ENCODE measurements at places on chromosomes 2 and 18.

DNA sequence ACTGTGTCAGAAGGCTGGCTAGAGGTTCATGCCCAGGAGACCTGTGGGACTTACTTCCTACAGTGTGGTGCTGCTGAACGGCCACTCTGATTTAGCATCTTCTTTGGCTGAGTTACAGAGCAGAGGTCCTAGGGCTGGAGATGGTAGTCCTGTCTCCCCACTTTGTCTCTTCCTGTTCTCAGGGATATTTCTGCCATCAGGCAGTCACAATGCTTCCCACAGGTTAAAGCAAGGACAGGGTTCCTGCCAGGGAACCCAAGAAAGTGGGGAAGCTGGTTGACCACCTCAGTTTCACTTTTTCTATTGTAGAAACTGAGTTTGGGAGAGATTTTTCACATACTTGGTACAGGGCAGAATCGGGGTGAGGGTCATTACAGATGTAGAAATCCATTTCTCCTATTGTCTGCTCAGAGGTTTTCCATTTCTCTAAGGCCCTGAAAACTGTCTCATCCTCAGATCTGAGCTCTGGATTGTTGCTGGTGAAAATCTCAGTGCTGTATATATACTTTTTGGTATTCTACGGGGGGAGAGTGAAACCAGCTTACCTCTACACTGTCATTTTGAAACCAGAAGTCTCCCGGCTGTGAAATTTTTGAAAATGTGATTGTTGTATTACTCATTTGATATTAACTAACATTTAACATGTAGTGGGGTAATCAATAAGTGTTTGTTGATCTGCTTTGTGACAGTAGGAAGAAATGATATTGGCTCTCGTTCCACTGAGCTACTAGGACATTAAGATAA is 37.0 kb upstream of the MEP1B start:
- DNase-seq, result no peak

GRCh38 chr2:3323360-3324035 is 54.1 kb downstream of the EIPR1 start:
- no peak for DNase-seq

- peak; percentile 57 for DNase-seq
Measured at GRCh38 chr2:28445448-28446258, 50.2 kb upstream of the PLB1 start.

GRCh38 chr2:237485304-237485703 is 1.7 kb upstream of the MLPH start:
- DNase-seq, result no peak

DNA sequence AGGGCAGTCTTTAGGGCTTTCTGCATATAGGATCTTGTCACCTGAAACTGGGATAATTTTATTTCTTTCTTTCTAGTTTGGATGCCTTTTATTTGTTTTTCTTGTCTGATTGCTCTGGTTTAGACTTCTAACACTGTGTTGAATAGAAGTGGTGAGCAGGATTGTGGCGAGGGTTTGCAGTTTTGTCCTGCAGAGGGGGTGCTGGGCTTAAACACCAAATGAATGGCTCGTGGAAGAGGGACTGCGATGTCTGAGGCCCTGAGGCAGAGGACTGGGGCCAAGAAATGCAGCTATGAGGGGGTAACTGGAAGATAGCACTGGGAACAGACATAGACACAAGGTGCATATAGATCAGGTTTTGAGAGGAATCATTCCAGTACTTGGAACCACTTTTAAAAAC is 20.5 kb downstream of the UBE2F start:
- no peak for DNase-seq

- DNase-seq, result no peak
Measured at GRCh38 chr2:100146657-100146960, 4.2 kb upstream of the AFF3 start.

DNA sequence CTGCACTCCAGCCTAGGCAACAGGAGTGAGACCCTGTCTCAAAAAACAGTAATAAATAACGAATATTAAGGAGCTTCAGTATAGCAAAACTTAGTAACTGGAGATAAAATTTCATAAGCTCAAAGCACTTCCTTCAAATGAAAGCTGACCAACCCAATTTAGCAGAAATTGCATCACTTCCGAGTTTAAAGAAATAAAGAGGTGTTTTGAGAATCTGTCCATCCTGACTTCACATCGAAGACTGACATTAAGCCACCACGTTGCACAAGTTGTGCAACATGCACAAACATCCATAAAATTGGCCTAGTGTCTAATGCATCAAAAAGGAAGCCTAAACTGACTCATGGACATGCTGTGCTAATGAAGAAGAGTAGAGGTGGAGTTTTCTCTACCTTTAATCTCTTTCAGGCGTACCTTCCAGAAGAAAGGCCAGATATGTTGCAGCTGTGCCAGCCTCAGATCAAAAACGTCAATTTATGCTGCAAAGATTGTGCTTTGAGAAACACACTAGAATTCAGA is 7.7 kb upstream of the DSG3 start:
- no peak for DNase-seq

DNA sequence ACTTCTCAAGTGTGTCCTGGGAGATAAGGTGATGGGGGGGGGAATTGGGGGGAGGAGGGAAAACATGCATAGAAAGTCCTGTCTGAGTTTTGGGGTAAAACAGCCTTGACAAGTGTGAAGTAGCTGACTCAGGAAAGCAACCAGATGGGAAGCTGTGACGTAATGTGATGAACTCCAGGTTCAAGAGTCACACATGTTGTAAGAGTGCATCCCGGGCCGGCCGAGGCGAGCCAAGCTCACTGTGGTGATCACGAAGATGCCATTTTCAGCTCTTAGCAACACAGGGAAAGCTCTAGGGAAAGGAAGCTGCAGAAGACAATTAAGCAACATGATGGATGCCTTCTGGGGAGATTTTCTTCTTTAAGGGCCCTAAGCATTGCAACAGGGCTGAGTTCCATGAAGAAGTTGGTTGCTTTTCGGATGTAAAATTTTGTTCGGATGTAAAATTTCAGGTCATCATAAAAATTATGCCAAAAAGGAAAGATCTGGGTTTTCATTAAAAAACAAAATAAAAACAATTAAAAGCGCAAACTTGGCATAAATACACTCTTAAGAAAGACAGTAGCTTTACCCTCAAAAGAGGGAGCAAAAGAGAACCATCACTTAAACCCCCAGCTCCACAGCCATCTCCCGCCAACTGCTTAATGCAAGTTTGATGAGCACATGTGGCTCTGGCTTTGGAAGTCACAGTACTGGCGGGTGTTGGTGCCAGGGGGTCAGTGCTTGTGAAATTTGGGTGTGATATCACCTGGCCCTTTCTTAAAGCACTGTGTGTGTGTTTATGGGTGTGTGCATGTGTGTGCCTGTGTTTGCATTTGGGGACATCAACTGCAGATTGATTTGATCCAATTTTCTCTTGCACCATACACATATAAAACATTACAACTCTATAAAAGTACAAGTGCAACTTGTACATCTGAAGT is 19.1 kb downstream of the SERTAD2 start:
- DNase-seq, result no peak

GRCh38 chr18:9101730-9102507 is 580 bp upstream of the NDUFV2 start:
- DNase-seq, result no peak

- DNase-seq, result no peak
Measured at GRCh38 chr2:17573085-17573803, 32.7 kb downstream of the VSNL1 start.

GRCh38 chr2:226327830-226328229 is 471.8 kb downstream of the IRS1 start:
- no peak for DNase-seq

DNA sequence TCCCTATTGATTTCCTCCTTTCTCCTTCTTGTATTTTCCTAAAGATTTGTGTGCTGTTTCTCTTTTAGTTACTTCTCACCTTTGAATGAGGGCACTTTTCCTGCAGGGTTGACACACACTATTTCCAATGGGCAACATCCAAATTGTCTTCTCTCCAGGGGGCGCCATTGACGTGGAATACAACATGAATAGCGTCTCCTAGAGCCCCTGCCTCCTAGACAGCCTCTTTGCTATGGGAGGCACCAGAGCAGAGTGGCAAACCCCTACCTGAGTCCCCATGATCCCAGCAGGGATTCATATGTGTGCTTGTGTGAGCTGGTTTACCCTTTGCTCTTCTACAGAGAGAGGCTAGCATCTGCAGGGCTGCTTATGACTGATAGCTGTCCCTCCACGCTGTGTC is 61.3 kb upstream of the ITSN2 start:
- peak; percentile 25 for DNase-seq

GRCh38 chr2:28681606-28682005 is 70.0 kb upstream of the PPP1CB start:
- peak; percentile 32 for DNase-seq

DNA sequence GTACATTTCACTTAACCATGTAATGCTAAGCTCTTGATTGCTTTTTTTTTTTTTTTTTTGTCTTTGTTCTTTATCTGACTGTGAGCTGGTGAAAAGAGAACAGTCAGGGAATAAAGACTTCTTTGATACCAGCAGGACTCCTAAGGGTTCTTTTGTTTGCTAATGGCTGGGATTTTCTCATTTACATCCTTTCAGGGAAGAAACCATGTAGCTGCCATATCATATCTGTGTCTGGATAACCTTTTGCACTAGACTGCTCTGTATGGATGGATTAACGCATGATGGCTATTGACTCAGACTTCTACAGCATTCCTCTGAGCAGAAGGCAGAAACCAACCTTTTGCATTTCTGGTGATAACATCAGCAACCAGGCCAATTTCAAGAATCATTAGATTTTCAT is 504.0 kb downstream of the LRRTM4 start:
- no peak for DNase-seq

GRCh38 chr2:211281430-211282073 is 725.2 kb downstream of the CPS1 start:
- no peak for DNase-seq

DNA sequence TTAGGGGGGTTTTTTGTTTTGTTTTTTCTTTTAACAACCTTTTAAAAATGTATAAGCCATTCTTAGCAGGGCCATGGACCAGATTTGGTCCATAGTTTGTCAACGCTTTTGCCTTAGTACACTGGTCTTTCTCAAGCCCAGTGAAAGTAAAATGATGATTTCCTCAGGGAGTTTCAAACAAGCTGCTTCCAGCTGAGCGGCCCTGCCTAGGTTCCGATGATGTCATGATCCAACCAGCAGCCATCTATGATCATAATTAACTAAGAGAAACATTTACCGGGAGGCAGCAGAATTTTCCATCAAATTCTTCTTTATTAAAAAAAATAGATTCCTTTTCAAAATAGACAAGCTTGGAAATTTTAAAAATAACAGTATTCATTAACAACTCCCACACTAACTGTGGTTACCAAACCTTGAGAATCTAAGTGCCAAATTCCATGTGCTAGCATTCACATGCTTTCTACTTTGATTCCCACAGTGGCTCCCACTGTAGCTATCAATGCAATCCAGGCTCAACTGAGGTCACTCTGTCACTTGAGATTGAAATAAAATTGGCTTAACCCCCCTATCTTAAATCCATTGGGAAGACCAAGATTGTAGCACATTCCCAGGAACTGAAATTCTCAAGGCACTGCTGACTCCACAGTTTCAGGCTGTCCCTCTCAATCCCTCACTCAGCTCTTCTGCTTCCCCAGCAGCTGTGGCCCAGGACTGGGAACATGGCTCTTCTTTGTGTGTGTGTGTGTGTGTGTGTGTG is 148.9 kb downstream of the RNF152 start:
- DNase-seq, result no peak

DNA sequence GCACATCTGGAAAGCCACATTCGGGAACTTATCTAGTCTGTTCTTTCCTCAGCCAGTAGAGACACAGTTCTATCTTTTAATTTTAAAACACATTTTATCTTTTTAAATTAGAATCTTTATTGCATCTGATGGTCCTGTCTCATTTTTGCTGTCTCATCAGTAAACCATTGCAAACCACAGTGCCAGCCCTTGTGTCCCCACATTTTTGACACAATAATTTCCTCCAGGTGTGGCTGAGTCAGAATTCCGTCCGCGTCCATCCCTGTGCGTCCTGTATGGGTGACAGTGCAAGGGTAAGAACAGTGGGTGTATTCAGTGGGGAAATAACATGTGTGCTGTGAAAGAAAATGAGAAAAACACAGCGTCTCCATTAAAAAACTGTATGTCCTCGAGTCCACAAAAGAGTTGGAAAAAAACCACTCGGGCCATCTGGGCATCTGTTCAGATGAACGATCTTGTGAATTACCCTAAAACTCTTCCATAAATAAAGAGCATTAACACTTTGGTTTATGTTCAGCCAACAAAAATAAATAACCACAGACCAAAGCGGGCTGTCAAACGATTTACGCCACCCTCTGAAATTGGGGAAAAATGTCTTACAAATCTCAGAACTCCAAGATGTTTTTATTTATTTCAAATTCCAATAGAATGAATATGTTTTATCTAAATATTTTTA is 137.3 kb downstream of the ZNF516 start:
- DNase-seq, result no peak

DNA sequence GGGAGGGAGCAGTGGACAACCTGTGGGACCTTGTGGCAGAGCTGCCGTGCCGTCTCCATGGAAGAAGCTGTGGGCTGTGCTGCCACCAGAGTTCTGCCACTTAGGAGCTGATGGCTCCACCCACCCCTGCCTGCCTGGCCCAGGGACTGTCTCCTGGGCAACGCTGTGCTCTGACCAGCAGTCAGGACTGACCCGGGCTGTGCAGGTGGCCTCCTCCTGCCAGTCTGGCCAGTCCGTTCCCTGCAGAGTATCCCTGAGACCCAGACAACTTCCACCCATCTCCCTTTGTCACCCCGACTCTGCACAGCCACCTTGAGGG is 12.8 kb downstream of the ASIC4 start:
- no peak for DNase-seq

- DNase-seq, result no peak
Measured at GRCh38 chr2:71891155-71891554, 256.5 kb downstream of the CYP26B1 start.

GRCh38 chr18:56565046-56565445 is 73.3 kb downstream of the TXNL1 start:
- DNase-seq, result no peak

DNA sequence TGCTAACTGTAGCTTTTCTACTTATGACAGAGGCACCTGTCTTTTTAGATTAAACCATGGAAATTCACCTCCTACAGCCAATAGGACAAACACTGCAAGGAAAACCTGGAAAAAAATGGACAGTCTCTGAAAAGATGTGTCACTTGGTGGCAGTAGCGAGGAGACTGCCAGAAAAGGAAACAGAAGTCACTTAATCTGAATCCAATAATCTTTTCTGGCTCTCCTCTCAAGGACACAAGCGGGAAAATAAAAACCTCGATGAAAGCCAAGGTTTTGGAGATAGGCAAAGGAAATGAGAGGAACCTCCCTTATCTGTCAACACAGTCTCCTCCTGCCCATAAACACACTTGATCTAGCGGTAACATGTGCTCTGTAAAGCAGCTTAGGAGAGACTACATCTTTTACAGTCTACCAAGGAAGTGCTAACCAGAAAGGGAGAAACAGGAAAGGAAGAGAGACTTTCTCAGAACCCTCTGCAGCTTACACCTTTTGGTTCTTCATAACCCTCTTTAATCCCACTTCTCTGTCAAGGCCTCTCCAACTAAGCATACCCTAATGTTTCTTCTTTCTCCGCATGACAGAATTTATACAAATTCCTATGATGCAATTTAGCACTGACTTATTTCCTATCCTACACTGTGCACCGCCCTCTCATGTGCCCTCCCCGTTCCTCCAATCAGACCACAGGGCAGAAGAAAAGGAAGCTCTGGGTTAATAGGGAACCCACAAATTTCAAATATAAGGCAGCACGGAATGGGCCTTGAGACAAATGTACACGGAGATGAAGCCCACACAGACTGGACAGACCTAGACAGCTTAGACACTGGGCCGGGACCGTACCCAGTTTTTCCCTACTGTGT is 52.8 kb downstream of the CLASP1 start:
- peak; percentile 8 for DNase-seq
